ENCODE measurements at places on chromosomes 13 and 19. TPM values are rescaled to one million over a fixed set of nuclear protein-coding genes. Genes with fewer than 3 reads are reported as not detected.

Gene ZNF610
- 0.77 TPM for total RNA-seq

Gene GALP
- not detected for total RNA-seq

DNA sequence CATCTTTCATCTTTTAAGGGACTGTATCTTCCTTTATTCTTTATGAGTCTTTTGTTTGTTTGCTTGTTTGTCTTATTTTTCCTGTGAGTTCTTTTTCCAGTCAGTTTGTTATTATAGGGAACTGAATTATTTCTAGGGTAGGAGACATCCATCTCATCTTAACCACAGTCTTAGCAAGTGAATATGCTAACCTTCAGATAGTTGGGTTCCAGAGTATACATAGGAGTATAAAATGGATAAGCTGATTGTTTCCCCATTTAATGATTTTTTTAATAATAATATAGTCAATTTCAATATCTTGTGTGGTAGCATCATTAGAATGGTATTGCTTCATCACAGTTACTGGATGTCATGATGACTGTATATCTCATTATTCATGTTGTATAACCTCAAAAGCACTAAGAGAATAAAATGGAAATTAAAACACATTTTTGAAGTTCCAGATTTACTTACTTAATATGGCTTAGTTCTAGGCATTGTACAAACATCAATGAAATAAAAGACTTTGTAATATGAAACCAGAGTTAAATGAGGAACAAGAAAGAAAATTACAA is 33.0 kb downstream of the GPC6 start:
- H3K36me3 ChIP-seq: no peaks in the 10 kb centered on the region
- no peak overlapping the region for H3K27ac ChIP-seq
- no peak for DNase-seq
- H3K4me3 ChIP-seq: no peak overlapping the region

DNA sequence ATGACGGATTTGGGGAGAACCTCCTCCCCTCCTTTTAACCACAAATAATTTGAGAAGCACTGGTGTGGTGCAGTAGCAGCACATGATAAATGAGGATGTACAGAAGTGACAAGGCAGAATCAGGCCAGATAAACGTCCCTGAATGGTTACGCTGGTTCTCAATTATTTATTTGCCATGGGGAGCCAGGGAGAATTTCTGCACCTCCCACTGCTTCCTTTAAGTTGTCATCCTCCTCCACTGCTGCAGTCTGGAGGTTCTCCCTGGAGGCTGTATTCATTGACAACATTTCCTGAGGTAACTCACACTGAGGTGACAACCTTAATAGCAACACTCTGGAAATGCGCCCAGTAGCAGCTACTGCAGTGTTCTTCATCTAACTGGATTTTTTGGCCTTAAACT is 308.9 kb upstream of the SLITRK1 start:
- no peaks in the 10 kb centered on the region for H3K4me1 ChIP-seq
- no peaks in the 10 kb centered on the region for H3K36me3 ChIP-seq
- H3K27ac ChIP-seq: no peak overlapping the region
- H3K27me3 ChIP-seq: no peaks in the 10 kb centered on the region

DNA sequence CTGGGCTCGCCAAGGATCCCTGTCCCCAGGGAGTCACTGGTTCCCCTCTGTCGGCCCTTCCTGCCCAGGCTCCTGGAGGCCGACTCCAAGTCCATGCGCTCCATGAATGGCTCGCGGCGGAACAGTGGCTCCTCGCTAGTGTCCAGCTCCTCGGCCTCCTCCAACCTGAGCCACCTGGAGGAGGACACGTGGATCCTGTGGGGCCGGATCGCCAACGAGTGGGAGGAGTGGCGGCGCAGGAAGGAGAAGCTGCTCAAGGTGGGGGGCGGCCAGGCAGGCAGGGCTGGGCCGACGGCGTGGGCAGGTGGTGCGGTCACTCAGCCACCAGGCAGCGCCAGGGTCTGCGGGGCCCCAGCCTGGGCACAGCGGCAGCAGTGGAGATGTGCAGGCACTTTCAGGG is 17.6 kb downstream of the EVI5L start:
- peaks cover 4% of the 10 kb centered on the region for H3K4me1 ChIP-seq
- H3K27ac ChIP-seq: no peak overlapping the region
- no peak for DNase-seq
- no peak overlapping the region for H3K4me3 ChIP-seq
- no peaks in the 10 kb centered on the region for H3K27me3 ChIP-seq

GRCh38 chr13:67147342-67148133 is 82.6 kb downstream of the PCDH9 start:
- peaks cover 12% of the 10 kb centered on the region for H3K4me1 ChIP-seq
- H3K27ac ChIP-seq: peak overlapping the region; percentile 23
- no peaks in the 10 kb centered on the region for H3K27me3 ChIP-seq
- no peak for DNase-seq
- no peaks in the 10 kb centered on the region for H3K36me3 ChIP-seq

Data from psoas muscle (tissue), 8 donors.